Endothelial cell (in vitro differentiated cells): ENCODE measurements at places on chromosomes 7 and 10. TPM values are rescaled to one million over a fixed set of nuclear protein-coding genes. Genes with fewer than 3 reads are reported as not detected.
A peak's percentile ranks its signal among the peaks of the same experiment; 100 is the strongest.

- peaks cover 29% of the 10 kb centered on the region for H3K4me1 ChIP-seq
- H3K4me3 ChIP-seq = peak overlapping the region; percentile 31
These were observed 4.7 kb upstream of the UNCX start for GRCh38 chr7:1227814-1228544.

- no peaks in the 10 kb centered on the region for H3K4me1 ChIP-seq
- no peak overlapping the region for H3K27ac ChIP-seq
- peaks cover 5% of the 10 kb centered on the region for H3K36me3 ChIP-seq
- no peak for DNase-seq
- H3K27me3 ChIP-seq = peaks cover 1% of the 10 kb centered on the region
- no peak overlapping the region for H3K4me3 ChIP-seq
These were observed 321.9 kb downstream of the REEP3 start for GRCh38 chr10:63843107-63843506.

Gene ABCF2
- 39.6 TPM for total RNA-seq

DNA sequence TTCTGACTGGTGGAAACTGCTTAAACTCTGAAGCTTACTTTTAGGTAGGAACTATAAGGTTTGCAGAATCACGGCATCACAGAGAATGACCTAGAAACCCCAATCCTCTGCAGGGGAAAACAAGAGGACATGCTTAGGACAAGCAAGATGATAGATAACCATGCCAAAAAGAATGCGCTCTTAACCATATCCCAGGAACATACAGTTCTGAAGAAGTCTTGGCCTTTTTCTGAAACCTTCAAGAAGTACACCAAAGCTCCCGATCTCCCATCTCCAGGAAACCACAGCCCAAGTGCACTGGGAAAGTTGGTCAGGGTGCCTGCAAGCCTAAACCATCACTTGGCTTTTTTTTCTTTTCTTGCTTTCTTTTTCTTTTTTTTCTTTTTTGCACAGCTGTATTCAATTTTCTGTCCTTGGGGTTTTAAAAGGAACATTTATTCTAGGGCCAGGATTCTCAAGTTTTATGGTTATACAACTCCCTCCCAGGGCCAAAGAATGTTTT lies 12.2 kb upstream of the SVIL start:
- H3K27ac ChIP-seq = no peak overlapping the region
- H3K4me1 ChIP-seq = peaks cover 18% of the 10 kb centered on the region
- no peak for DNase-seq
- no peak overlapping the region for H3K4me3 ChIP-seq
- H3K36me3 ChIP-seq = peaks cover 29% of the 10 kb centered on the region

DNA sequence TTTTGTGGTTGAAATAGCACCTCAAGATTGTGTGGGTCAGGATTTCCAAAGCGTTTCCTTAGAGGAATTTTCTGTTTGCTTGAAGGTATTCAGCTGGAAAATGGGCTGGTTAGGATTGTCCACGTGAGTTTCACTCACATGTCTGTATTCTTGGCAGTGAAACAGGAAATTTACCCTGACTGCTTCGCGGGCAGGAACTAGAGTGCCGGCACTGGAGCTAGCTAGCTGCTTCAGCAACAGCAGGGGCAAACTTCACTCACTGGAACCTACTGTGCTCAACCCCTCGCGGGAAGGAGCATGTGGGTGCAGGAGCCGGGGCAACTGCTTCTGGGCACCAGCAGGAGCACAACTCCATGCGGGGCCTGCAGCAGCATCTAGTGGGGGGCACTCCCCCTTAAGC lies 38.0 kb upstream of the RTKN2 start:
- H3K36me3 ChIP-seq = no peaks in the 10 kb centered on the region
- no peaks in the 10 kb centered on the region for H3K27me3 ChIP-seq
- H3K4me3 ChIP-seq = no peak overlapping the region

GRCh38 chr10:13882119-13882711 lies 295.4 kb downstream of the PRPF18 start:
- no peaks in the 10 kb centered on the region for H3K27me3 ChIP-seq
- DNase-seq = peak; percentile 41
- peaks cover 4% of the 10 kb centered on the region for H3K36me3 ChIP-seq
- H3K27ac ChIP-seq = no peak overlapping the region

DNA sequence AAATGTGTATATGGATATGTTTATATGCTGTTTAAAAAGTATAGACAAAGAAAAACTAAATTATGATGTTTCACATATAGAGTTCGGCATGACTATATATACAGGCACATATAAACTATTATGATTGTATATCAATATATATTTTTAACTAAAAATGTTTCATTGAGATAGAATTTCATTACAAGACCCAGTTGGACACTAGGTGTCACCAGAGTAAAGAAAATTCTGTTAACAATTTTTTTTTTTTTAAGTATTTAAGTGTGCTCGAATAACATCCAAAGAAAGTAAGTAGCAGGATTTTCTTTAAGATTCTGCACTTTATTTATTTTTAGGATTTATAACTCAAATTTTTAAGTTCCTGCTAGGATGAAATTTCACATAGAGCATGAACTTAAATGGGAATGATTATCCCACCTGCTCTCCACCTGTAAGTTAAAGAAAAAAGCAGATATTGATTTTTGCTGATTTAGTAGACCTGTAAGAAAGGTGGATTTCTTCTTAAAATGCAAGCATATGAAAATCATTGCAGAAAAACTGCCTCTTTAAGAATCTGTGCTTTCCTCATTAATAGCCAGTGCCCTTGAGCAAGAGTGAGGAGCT lies 961.5 kb downstream of the PCDH15 start:
- DNase-seq = no peak
- H3K27ac ChIP-seq = no peak overlapping the region
- H3K36me3 ChIP-seq = no peaks in the 10 kb centered on the region

Gene RAPGEF5
- total RNA-seq = 135 TPM

DNA sequence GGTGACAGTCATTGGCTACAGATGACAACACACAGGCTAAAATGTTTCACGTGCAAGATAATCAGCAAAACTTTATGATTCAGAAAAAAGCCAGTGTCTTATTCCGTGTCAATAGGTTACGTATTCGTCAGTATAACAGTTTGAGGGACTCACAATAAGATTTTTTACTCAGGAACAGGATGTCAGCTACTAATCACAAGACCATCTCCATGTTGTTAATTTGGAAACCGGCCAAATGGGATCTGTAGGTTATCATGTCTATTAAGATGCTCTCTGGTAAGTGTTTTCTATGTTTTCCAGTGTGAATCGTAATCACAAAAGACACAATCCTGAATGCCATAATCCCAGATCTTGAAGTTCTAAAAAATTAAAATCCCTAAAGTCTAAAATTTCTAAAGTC lies 197.3 kb downstream of the ETV1 start:
- H3K27ac ChIP-seq = no peak overlapping the region
- no peaks in the 10 kb centered on the region for H3K27me3 ChIP-seq
- H3K36me3 ChIP-seq = no peaks in the 10 kb centered on the region
- H3K4me1 ChIP-seq = peaks cover under 1% of the 10 kb centered on the region
- DNase-seq = no peak

GRCh38 chr7:91299952-91300775 lies 35.9 kb downstream of the FZD1 start:
- no peak overlapping the region for H3K27ac ChIP-seq
- no peaks in the 10 kb centered on the region for H3K36me3 ChIP-seq
- DNase-seq = no peak
- no peaks in the 10 kb centered on the region for H3K27me3 ChIP-seq
- H3K4me3 ChIP-seq = no peak overlapping the region

- no peaks in the 10 kb centered on the region for H3K4me1 ChIP-seq
- H3K4me3 ChIP-seq = no peak overlapping the region
- no peak for DNase-seq
- no peaks in the 10 kb centered on the region for H3K27me3 ChIP-seq
- no peaks in the 10 kb centered on the region for H3K36me3 ChIP-seq
These were observed 84.7 kb downstream of the CREB5 start for GRCh38 chr7:28497009-28497408.

GRCh38 chr10:95793401-95794045 lies 37.6 kb downstream of the ENTPD1 start:
- peaks cover 30% of the 10 kb centered on the region for H3K36me3 ChIP-seq
- peak overlapping the region; percentile 87 for H3K27ac ChIP-seq
- H3K27me3 ChIP-seq = peaks cover 7% of the 10 kb centered on the region

Gene TLX1
- 31.0 TPM for total RNA-seq

GRCh38 chr10:25704622-25705021 lies 229.4 kb upstream of the MYO3A start:
- H3K27ac ChIP-seq = no peak overlapping the region
- H3K4me3 ChIP-seq = no peak overlapping the region
- H3K36me3 ChIP-seq = no peaks in the 10 kb centered on the region

Gene CYP17A1
- total RNA-seq = not detected

Gene GRID2IP
- total RNA-seq = 0.08 TPM

Gene PRTFDC1
- total RNA-seq = 17.5 TPM

GRCh38 chr10:20949967-20950366 lies 52.9 kb upstream of the NEBL start:
- H3K4me1 ChIP-seq = no peaks in the 10 kb centered on the region
- DNase-seq = no peak
- no peak overlapping the region for H3K27ac ChIP-seq
- no peak overlapping the region for H3K4me3 ChIP-seq

DNA sequence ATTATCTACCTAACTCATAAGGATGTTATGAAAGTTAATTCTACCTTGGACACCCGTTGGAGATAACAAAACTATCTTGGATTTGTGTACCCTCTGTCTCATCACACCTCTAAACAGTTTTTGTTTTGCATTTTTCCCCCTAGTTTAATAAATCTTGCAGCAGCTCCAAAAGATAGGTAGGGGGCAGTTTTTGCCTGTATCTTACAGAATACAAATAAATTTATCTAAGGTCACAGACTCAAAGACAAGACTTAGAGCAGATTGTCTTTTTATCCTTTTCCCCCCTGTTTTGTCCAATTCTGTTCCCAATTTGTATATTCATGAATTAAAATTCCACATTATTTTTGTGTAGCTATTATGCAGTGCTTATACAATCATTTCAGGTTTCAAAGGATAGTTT lies 5.0 kb upstream of the SORCS1 start:
- peaks cover 5% of the 10 kb centered on the region for H3K27me3 ChIP-seq
- no peak overlapping the region for H3K4me3 ChIP-seq
- peaks cover 5% of the 10 kb centered on the region for H3K36me3 ChIP-seq
- H3K27ac ChIP-seq = no peak overlapping the region
- DNase-seq = no peak

Gene ANK3
- 12.6 TPM for total RNA-seq

DNA sequence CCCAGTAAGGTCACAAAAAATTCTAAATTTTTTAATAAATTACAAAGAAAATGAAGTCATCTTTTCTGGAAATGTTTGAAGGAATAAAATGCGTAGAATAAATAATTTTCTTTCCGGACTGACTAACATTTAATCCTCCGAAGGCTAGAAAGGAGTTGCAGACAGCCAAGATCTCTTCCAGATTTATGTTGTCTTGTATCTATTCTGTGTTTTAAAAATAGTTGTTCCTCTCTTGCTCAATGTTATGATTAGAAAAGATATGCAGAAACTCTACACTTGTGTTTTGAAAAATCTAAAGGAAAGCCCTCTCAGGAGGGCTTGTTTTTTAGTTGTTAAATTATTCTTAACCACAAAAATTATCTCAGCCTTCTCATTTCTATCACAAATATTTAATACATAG lies 70.7 kb downstream of the MACC1 start:
- no peaks in the 10 kb centered on the region for H3K36me3 ChIP-seq
- H3K4me1 ChIP-seq = no peaks in the 10 kb centered on the region
- peaks cover 4% of the 10 kb centered on the region for H3K27me3 ChIP-seq
- DNase-seq = no peak

DNA sequence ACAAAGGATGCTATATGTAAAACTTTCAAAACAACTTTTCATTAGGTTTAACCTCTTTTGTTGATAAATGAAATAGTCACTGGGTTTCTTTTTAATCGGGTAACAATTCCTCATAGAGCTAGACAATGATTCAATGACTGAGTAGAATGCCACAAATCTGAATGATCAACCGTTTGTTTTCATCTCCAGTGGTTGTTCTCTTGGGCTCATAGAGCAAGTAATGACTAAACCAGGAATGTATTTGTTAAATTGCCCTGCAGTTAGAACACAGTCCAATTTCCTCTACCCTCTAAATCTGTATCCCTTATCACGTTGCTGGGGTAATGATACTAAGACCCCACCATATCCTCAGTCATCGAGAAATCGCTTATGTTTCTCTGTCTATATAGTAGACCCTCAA lies 40.0 kb downstream of the CNNM1 start:
- no peak for DNase-seq
- H3K4me1 ChIP-seq = no peaks in the 10 kb centered on the region
- H3K27me3 ChIP-seq = peaks cover 2% of the 10 kb centered on the region
- H3K4me3 ChIP-seq = no peak overlapping the region
- H3K27ac ChIP-seq = no peak overlapping the region
- H3K36me3 ChIP-seq = no peaks in the 10 kb centered on the region

- H3K27ac ChIP-seq = no peak overlapping the region
- no peaks in the 10 kb centered on the region for H3K27me3 ChIP-seq
- H3K4me3 ChIP-seq = no peak overlapping the region
- no peaks in the 10 kb centered on the region for H3K36me3 ChIP-seq
These were observed 136.8 kb downstream of the CRPPA start for GRCh38 chr7:16284581-16284980.

Gene GBX1
- total RNA-seq = 13.8 TPM

- H3K4me3 ChIP-seq = no peak overlapping the region
- no peak for DNase-seq
- no peak overlapping the region for H3K27ac ChIP-seq
- peaks cover 12% of the 10 kb centered on the region for H3K27me3 ChIP-seq
- H3K4me1 ChIP-seq = peaks cover 2% of the 10 kb centered on the region
- H3K36me3 ChIP-seq = peaks cover 3% of the 10 kb centered on the region
These were observed 416.6 kb downstream of the RPS24 start for GRCh38 chr10:78450239-78450638.

Gene GLI3
- total RNA-seq = 24.9 TPM

GRCh38 chr10:32372000-32372875 lies 25.3 kb upstream of the EPC1 start:
- H3K4me3 ChIP-seq = no peak overlapping the region
- peaks cover 5% of the 10 kb centered on the region for H3K4me1 ChIP-seq
- no peaks in the 10 kb centered on the region for H3K27me3 ChIP-seq
- no peak for DNase-seq
- H3K27ac ChIP-seq = no peak overlapping the region

DNA sequence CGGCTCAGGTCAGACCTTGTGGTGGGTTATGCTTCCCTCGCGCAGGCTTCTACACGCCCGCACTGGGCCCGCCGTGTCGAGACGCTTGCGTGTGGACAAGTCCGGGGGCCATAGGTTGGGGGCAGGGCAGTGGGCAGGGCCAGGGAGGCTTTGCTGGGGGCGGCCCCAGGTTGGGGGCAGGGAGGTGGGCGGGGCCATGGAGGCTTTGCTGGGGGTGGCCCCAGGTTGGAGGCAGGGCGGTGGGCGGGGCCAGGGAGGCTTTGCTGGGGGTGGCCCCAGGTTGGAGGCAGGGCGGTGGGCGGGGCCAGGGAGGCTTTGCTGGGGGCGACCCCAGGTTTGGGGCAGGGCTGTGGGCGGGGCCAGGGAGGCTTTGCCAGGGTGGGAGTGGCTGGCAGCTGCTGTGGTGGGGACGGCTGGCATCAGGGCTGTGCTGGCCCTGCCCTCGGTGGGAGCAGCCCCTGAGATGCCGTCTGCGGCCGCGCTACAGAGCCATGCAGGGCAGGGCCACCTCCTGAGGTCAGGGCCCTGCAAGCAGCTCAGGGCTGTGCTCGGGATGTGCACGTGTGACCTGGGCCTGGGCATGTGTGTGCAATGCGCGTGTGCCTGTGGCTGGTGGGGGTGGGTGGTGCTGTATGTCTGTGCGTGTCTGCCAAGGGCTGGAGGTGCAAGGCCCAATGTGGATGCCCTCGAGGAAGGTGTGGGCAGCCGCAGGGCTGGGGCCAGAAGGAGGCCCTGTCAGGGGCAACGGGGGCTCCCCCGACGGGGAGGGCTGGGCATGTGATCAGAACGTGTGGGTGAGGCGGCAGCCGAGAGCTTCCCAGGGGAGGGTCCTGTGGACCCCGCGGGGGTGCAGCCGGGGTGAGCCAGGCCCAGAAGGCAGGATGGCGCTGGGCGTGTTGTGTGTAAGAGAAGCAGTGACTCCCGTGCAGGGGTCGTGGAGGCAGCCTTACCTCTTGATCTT lies 72.5 kb upstream of the NKX6-2 start:
- H3K36me3 ChIP-seq = peaks cover 3% of the 10 kb centered on the region
- no peak for DNase-seq
- H3K4me1 ChIP-seq = peaks cover 5% of the 10 kb centered on the region
